ENCODE measurements at places on chromosomes 13 and 19. TPM values are rescaled to one million over a fixed set of nuclear protein-coding genes. Genes with fewer than 3 reads are reported as not detected.

DNA sequence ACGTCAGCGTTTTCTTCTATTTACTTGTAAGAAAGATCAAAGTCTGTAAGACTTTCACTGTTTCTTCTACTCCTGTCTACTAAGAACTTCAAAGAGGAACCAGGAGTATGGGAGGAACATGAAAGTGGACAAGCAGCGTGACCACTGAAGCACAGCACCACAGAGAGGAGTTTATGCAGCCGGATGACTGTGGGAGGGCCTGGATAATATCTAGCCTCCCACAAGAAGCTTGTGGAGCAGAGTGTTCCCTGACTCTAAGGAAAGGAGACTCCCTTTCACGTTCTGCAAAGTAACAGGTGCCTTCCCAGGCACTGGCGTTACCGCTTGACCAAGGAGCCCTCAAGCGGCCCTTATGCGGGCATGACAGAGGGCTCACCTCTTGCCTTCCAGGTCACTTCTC is 83.6 kb upstream of the PDCD5 start:
- no peak for DNase-seq

DNA sequence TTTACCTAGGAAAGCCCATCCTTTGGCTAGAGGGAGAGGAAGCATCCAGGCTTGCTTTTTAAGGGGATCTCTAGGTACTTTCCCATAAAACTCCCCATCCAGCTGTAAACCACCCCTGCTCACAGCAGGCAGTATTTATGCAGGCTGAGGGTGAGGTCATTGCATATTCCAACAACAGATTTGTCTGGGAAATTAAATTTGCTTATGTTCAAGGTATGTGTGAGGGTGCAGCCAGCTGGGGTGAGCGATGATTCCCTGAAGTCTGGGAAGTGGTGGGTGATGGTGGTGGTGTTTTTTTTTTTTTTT is 96.3 kb upstream of the C1QTNF9B start:
- no peak for DNase-seq

PCP2 gene
- not detected for total RNA-seq

LIG4 gene
- 1.8 TPM for total RNA-seq

ARRDC5 gene
- 8.6 TPM for total RNA-seq

RAB20 gene
- 17.7 TPM for total RNA-seq

DNA sequence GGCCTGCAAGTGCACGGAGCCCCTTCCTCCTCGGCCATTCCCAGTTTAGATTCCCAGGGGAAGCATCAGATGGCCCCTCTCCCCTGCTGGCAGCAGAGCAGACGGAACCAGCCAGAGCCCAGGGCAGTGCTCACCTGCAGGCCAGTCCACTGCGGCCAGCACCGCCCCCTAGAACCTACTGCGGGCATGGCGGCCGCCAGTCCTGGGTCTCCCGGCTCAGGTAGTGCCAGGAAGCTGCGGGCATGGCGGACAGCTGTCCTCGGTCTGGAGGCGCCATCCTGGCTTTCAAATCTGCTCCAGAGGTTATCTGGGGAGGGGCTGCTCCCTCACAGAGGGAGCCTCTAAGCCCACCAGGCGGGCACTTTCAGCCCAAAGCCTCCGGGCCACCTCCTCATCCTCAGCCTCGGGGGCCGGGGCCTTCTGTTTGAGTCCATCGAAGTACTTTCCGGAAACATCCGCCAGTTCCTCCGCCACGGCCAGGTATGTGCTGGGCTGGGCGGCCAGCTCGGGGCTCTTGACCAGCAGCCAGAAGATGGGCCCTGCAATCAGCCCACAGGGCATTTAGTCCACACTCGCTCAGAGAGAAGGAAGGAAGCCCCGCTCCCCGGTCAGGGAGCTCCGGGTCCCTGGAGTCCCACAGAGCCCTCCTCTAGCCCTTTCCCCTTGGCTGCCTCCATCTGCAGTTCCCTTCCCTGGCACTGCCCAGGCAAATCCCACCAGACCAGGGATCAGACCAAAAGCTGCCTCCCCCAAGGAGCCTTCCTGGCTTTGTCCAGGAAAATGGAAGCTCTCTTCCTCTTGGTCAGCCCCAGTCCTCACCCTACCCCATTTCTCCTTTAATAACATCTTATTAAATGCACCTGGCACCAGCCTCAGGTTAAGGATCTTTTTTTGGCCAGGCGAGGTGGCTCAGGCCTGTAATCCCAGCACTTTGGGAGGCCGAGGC is 7.0 kb upstream of the GP6 start:
- DNase-seq, result no peak

PSG6 gene
- not detected for total RNA-seq

DNA sequence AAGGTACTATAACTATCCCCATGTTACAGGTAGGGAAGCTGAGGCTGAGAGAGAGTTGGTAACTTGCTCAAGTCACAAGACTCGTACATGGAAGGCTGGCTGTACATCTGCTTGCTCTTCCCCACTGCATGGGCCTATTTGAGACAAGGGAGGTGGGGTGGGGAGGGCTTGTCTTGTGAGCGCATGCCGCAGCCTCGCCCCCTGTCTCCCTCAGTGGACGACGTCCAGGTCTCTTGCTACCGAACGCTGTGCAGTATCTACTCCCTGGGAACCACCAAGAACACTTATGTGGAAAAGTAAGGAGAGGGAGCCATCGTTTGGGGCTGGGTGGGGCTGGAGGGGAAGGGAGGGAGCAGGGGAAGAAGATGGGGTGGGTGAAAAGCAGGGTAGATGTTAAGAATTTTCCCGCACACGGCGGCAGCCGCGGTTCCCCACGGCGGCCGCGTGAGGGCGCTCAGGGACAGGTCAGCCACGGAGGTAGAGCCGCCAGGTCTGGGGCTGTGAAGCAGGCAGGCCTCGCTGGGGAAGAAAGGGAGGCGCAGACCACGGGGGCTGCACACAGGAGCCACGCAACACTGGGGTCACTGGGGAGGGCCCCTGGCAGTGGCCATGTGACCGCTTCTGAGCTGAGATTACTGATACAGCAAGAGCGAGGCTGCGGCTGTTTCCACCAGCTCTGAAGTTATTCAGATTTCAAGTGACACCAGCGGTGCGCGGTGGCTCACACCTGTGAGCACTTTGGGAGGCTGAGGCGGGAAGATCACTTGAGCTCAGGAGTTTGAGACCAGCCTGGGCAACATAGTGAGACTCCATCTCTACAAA is 81.5 kb downstream of the RYR1 start:
- no peak for DNase-seq

DNA sequence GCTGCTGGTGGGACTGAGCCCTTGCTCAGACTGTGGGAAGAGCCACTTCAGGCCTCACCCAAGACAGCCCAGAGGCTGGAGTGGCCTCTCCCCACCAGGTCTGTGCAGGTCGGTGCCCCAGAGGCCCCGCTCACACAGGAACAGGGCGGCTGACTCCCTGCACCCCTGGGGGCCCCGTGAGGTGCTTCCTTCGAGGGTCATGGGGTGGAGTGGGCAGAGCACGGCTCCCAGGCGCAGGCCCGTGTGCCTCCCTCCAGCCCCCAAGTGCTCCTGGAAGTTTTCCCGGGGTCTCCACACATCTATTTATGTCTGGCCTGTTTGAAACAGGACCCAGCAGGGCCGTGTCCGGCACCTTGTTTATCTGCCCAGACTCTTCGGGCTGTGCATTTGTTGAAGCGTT is 9.5 kb upstream of the TMEM255B start:
- DNase-seq, result no peak

DNA sequence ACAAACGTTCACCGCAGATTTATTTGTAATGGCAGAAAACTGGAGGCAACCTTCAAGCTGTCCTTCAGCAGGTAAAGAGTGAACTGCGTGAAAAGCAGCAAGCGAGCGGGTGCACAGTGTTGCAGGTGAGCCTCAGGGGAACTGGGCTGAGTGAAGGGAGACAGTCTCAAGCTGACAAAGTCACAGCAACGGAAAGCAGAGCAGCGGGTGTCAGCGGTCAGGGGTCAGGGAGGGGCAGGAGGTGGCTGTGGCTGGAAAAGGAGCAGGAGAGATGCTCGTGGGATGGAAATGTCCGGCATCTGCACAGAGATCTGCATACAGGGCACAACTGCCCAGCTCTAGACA is 8.5 kb upstream of the RASA3 start:
- no peak for DNase-seq

GRCh38 chr13:48890391-48890790 is 85.3 kb upstream of the FNDC3A start:
- no peak for DNase-seq

DNA sequence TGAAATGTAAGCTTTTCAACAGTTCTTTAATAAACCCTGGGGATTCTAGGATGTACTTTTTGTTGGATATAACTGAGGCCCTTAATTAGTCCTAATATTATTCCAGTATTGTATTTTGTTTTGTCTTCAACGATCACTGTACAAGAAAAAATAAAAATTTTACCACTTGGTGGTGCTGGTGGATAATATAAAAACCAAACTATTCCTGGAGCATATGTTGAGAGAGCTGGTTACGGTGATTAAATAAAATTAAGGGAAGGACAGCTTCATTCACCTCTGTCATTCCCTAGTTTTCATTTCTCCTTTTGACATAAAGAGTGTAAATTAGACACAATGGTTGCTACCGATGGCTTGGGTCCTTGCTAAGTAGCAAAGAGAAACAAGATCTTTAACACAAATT is 598.6 kb upstream of the PCDH20 start:
- no peak for DNase-seq

DNA sequence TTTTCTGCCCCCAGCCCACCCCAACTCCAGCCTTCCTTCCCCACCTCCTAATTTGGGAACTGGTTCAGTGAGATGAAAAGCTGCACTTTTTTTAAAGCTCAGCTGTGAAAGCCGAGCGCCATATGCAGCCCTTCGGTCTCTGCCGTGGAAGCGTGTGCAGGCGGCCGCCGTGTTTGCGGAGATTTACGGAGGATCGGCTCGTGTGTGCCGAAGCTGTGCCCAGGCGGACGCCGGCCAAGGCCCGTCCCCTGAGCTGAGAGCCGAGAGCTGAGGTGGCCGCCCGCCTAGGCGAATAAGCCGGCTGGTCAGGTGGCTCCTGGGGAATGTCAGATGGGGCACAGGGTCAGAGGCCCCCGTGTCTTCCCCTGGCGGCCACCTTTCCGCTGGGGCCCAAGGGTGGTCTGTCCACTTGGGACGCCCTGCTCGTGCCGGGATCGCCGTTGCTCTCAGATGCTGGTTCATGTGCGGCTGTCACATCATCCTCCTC is 78.7 kb downstream of the ZNF536 start:
- no peak for DNase-seq

MEDAG gene
- 98.8 TPM for total RNA-seq

DNA sequence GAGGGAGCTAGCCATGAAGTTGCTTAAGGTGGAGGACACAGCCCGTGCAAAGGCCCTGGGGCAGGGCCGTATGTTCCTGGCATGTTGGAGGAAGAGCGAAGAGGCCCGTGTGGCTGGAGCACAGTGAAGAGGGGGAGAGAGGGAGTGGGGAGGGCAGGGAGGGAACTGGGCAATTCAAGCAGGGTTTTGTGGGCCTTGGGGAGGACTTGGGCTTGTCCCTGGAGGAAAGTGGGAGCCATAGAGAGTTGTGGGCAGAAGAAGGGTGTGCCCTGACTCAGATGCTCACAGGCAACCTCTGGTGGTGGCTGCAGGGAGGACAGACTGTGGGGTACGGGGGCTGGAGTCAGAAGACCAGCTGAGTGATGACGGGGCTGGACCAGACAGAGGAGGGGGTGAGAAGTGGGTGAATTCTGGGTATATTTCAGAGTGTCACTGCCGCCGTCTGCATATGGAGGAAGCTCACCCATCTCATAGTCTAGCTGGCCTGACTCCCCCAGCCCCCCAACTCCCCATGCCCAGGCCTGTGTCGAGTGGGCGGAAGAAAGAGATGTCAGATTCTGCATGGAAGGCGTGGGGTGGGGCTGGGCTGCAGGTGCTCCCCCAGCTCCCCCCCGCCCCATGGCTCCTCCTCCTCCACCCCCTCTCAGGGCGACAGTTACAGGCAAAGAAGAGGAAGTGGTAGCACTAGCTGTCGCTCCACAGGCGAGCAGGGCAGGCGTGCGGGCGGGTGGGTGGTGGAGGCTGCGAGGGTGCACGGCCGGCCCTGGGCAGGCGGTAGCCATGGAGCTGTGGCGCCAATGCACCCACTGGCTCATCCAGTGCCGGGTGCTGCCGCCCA is at the start of gene VAV1:
Gene VAV1, plus strand, starts transcription at position 681 of the 838 bp plus-strand sequence. Its CDS starts 100 bp downstream, at position 781.
- peak; percentile 72 for DNase-seq
